T-helper 1 cell (primary cell): ENCODE measurements at places on chromosomes 6 and 20.

- no peak for DNase-seq
Observed at GRCh38 chr6:109867009-109867969, 110.8 kb upstream of the GPR6 start.

GRCh38 chr6:137792160-137793033 lies 74.7 kb upstream of the TNFAIP3 start:
- DNase-seq = no peak

GRCh38 chr20:8721098-8721497 lies 347.8 kb upstream of the PLCB4 start:
- DNase-seq = peak; percentile 5

GRCh38 chr6:25389471-25389870 lies 110.3 kb downstream of the CARMIL1 start:
- no peak for DNase-seq

DNA sequence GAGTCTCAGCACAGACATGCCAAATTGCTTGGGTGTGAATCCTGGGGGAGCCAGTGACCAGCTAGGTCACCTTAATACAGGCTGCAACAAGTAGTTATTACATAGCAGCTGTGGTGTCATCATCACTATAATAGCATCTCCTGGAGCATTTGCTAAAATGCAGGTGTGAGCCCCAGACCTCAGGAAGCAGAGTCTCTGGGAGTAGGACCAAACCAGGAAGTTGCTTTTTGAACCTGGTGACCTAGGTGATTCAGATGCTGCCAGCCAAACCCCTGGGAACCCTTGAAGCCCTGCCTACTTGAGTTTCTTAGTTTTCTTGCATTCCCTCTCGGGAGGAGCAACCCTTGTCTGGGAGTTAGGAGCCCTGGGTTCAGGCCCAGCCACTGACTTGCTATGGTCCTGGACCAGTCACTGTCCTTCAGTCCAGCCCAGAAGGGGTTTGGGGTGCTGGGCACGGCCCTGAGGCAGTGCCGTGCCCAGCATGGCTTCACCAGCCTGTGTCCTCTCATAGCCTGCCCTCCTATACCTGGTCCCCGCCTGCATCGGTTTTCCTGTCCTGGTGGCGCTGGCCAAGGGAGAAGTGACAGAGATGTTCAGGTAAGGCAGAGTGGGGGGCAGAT lies 39.3 kb upstream of the ID1 start:
- DNase-seq = no peak

DNA sequence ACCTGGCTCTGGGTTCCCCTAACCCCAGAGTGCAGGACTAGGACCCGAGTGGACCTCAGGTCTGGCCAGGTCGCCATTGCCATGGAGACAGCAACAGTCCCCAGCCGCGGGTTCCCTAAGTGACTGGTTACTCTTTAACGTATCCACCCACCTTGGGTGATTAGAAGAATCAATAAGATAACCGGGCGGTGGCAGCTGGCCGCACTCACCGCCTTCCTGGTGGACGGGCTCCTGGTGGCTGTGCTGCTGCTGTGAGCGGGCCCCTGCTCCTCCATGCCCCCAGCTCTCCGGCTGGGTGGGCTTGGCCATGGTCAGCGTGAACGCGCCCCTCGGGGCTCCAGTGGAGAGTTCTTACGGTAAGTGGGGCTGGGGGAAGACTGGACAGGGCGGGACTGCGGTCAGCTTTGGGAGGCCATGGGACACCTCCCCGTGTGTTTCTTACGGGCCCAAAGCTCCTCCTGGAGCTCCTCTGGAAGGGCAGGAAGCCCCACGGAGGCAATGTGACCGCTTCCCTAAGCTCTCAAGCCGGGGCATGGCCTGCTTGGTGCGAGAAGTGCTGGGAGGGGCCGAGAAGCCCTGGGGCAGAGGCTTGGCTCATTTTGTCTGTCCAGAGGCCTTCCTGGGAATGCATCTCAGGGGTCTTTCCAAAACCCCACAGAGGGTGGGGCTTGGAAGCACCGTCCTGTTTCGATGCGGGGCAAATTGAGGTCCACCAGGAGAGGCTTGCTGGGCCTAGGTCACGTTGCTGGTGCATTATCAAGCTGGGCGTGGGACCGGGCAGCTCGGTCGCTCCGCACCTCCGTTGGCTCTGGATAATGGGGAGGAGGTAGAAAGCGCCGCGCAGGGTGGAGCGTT lies at the start of gene HNF4A:
HNF4A (plus strand) TSS at position 202 of the 855 bp plus-strand sequence; CDS start at position 308, 106 bp downstream.
- DNase-seq = no peak

- no peak for DNase-seq
Observed at GRCh38 chr20:46893877-46894578, 615 bp upstream of the EYA2 start.

DNA sequence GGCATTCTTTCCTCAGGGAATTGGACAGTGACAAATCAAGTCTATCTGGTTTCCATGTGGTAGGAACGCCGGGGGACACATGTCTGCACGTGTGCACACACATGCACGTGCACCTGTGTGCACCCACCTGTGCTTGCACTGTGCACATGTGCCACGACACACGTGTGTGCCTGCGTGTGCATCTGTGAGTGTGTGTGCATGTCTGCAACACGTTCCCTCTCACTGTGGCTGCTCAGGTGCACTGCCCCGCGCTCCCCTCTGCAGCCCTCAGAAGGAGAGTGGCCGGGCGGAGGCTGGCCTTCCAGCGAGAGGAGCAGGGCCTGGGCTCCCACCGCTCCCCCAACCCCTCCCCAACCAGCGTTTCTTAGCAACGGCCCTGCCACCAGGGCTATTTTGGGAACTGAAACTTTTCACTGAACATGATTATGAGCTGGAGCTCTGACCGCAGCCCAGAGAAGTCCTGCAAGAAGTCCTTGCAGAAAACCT lies 147.8 kb downstream of the PHACTR3 start:
- no peak for DNase-seq

GRCh38 chr6:105844275-105844883 lies 241.8 kb upstream of the PRDM1 start:
- DNase-seq = no peak

DNA sequence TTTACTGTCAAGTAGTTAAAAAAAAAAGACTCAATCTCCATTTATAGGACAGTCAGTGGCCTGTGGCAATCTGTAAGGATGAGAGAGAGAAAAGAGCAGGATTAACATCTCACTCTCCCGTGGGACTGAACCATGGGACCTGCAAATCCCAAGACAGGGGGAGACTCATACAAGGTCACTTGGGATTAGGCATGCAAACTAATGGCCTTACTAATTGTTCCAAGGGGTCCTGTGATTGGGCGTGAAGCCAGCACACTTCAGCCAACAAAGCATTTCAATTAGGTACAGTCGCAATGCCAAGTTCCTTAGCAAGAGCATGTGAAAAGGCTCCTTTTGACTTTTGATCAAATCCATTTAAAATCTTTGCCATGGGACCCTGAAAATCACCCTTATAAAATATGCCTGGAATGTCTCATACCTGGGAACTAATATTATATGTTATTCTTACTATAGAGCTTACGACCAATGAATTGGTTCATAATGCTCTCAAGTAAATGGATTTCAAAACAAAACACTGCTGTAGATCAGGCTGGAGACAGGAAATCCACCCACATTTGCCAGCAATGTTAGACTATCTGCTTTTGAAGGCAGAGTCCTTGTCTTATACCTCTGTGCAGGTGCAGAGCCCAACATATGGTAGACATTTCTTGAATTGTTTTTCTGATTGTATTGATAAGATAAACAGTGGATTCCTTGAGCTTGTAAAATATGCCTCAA lies 412.5 kb downstream of the GJA1 start:
- DNase-seq = no peak

DNA sequence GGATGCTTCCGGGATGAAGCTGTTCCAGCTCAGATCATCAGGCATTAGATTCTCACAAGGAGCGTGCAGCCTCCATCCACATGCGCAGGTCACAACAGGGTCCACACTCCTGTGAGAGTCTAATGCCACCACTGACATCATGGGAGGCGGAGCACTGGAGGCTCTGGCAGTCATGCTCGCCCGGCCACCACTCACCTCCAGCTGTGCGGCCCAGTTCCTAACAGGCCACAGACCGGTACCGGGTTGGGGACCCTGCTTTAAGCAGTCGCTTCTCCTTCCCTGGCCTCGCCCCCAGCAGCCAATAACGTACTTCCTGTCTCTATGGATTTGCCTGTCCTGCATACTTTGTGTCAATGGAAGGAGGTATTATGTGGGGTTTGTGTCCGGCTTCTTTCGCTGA lies 236.8 kb downstream of the TAF4 start:
- no peak for DNase-seq

DNA sequence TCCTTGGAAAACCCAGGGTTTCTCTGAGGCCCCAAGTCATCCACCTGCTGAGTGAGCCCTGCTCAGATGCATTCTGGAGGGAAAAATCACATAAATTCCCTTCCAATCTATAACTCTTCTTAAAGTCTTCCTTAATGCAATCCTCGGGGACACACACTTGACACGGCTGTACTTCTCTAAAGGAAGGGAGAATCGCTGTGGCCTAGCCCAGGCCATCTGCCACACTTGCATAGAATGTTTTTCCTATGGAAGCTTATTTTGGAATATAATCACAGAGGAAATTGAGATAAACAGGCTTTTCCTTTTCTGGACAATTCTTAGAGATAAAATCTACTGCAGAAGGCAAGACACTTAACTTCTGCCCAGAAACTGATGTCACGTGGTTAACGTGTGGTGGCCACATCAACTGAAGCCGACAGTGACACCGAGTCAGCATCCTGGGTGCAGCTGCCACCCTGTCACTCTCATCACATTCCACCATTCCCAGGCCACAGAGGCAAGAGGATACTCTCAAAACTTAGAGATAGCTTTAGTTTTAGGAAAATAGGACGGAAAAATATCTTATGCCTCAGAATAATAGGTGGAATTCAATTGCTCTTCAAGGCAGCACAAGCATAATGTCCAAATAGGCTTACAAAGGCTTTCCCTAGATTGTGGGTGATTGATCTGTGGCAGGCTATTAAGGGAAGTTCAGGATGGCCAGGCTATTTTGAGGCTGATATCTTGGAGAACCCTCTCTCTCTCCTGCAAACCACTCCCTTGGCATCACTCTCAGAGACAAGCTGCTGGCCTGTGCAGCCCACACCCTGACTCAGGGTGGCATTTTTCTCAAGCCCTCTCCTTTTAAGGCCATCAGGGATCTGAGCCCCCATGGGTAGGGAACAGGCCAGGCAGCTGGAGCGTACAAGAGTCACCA lies 29.6 kb downstream of the PSMB1 start:
- DNase-seq = no peak

DNA sequence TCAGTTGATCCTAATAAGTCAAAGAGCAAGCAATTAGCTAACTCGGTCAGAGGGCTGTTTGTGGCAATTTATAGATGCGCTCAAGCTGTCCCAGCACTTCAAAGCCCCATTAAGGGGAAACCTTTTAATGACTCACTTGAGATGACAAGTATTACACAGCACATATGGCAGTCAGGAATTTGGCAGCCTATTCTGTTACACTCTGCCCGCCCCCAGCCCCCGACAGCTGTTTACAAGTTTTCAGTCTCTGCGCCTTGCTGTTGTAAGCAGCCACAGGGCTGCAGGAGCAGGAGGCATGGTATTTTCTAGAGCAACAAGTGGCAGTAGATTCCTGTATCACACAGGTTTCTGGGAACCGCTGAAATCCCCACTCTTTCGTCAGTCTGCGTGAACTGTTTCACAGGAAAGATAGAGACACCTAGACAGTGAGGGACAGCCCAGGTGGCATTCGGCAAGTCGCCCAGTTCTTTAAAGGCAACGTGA lies 263.0 kb downstream of the FOXC1 start:
- DNase-seq = no peak

- DNase-seq = no peak
Observed at GRCh38 chr20:45346851-45347250, 1.4 kb downstream of the SDC4 start.

DNA sequence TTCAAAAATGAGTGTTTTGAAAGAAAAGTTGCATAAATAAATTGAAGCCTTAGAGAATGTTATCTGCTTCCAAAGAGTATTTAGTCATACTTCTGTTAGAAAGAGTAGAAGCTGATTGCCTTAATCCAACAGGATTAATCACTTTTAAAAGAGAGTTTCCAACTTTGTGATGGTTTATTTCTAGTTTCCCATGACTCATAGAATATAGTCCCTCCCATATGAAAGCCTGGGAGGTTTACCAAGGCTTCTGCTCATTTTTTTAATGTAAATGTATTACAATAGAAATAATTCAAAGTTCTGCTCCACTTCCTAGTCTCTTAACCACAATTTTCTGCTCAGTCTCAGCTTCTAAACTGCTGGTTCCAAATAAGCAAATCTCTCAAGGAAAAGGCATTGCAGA lies 118.0 kb upstream of the IRAK1BP1 start:
- DNase-seq = no peak

GRCh38 chr6:31680226-31681134 lies at the start of gene LY6G5C:
Gene LY6G5C (minus strand): TSS chr6:31681067. CDS start chr6:31680373, 694 bp downstream.
- peak; percentile 56 for DNase-seq

DNA sequence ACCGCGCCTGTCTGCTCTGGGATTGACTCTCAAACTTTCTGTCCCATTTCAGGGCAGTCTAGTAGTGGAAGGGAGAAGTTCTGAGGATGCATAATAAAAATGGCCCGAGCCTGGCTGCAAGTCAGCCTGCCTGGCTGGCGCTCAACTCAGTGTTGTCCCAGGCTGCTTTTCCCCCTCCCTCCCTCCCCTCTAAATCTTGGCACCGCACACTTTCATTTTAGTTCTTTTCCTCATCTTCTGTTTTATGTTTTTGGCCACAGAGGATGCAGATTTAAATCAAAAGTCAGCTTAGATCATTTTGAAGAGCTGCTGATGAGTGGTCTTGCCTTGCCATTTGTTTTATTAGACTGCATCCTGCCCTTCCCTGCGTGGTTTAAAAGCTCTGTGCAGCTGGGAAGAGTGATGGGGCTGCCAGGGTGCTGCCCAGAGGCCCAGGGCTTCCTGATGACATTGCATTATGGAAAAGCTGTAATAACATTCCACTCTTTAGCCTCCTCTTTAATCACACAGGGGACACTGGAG lies 6.5 kb upstream of the UQCC2 start:
- no peak for DNase-seq

DNA sequence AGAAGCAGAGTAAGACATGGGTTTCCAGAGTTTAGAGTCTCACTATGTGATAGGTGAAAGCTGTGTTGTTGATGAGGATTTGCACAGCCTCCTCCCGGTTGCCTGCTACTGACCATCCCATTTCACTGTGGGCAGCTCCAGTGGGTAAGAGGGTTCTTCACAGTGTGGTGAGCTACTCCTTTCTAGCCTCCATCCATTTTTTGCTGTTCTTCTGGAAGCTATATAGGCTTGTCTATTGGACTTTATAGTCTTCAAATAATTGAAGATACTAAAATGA lies 13.4 kb downstream of the UST start:
- DNase-seq = no peak

DNA sequence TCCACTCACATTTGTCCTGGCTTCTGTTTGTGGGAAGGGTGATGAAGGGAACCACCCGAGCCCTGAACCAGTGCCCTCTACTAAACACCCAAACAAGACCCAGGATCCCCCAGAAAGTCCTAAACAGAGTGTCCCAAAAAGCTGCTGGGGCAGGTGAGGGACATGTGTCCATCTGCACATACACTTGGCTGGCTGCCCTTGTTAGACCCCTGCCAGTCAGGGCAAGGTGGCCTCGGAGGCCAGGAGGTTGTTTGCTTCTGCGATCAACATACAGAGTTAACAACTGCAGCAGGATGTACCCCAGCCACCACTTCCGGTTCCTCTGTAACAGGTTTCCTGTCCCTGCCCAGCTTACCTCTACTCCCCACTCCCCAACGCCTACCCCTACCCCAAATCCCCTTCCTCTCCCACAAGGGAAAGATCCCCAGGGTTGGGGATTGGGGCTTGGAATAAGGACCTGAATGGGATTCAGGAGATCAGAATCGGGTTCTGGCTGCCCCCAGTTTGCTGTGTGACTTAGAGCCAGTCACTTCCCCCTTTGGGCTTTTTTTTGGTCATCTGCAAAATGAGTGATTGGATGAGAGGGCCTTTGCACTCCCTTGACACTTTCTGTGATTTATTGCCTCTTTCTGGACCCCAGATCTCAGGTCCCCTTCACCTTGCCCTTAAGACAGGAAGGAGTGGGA lies 13.9 kb downstream of the DEF6 start:
- peak; percentile 42 for DNase-seq
